ENCODE measurements at places on chromosomes 4 and X.

DNA sequence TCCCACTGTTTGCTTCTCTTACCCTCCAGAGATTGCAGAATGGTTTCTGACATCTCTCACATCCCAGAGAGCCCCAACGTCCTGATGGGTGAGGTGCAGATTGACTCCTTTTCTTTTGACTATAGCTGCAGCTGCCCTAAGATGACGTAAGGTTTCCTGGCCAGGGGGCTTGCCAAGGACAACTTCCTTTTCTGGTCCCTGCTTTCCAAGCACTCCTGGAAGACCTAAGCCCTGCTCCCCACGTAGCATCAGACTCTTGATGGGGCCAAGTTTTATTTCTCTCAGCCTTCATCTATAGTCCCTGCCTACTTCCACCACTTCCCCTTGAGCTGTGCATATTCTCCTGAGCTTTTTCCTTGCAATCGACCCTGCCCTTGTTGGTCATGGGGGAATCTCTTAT, 497.7 kb downstream of the IDS start:
- DNase-seq: no peak

- DNase-seq: no peak
Measured at GRCh38 chr4:56844802-56845580, 23.5 kb upstream of the SPINK2 start.

DNA sequence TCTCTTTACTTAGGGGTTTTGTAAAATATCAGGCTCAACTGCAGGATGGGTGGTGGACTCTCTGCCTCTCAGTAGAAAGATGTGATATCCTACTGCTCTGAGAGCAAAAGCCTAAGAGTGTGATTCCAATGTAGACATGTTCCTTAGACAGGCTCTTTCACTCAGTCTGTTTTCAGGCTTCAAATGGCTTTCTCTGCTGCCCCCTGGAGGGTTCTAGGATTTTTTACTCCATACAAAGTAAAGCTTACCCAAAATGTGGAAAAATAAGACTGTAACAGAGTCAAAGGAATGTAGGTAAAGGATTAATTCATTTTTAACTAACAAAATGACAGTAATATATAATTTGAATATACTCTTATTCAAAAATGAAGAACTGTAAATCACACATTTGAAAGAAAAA, 32.1 kb downstream of the ZGRF1 start:
- peak; percentile 63 for DNase-seq

- no peak for DNase-seq
Measured at GRCh38 chr4:34309383-34309906, 1934.9 kb downstream of the ARAP2 start.

- no peak for DNase-seq
Measured at GRCh38 chr4:86398187-86398586, 38.3 kb upstream of the MAPK10 start.
